ENCODE measurements at places on chromosomes 2 and 18.

- no peak for DNase-seq
These were observed 128.4 kb downstream of the NBAS start for GRCh38 chr2:15432642-15433256.

DNA sequence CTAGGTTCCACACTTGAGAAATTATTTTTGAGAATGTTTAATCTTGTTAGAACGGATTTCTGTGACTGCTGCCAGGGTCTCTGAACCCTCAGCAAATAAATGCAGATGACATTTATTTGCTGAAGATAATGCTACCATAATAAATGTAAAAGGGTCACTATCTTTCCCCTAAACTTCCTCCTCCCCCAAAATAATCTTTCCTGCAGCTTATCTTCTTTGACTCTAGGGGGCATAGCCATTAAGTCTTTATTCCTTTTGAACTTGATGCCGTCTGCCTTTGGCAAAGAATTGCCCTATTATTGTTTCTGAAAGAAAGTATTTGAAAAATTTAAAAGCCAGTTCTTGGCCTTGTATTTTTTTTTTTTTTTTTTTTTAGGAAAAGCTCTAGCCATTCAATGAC lies 63.6 kb upstream of the ACSL3 start:
- DNase-seq, result peak; percentile 62

- no peak for DNase-seq
These were observed 24.9 kb downstream of the ACAA2 start for GRCh38 chr18:49788327-49788898.

GRCh38 chr2:203583701-203584100 lies 48.6 kb upstream of the RAPH1 start:
- DNase-seq, result peak; percentile 78

- DNase-seq, result no peak
These were observed 4.7 kb upstream of the GLS start for GRCh38 chr2:190875891-190876290.

- peak; percentile 11 for DNase-seq
These were observed 74.4 kb downstream of the ANKRD12 start for GRCh38 chr18:9210966-9211365.

DNA sequence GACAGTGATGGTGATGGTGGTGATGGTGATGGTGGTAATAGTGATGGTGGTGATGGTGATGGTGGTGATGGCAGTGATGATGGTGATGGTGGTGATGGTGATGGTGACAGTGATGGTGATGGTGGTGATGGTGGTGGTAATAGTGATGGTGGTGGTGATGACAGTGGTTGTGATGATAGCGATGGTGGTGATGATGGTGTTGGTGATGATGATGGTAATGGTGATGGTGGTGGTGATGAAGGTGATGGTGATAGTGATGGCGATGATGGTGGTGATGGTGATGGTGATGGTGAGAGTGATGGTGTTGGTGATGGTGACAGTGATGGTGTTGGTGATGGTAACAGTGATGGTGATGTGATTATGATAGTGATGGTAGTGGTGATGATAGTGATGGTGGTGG lies 94.3 kb downstream of the ASB1 start:
- no peak for DNase-seq

DNA sequence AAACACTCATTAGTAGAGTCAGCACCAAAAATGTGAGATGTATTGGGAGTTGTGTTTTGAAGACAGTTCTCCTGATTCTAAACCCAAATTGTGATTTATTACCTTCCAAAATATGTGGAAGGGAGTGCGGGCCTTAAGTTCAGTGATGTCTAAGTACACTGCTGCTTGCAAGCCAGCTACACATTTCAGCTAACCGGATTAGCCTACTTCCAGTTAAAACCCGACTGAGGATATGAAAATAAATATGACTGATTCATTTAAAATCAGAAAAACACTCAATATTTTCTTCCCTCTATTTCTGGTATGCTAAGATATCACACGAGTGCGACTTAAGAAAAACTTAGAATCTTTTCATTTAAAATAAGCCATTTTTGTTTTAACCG lies 907 bp downstream of the FHL2 start:
- DNase-seq, result no peak

GRCh38 chr18:27556741-27557140 lies 371.6 kb upstream of the CHST9 start:
- DNase-seq, result no peak

DNA sequence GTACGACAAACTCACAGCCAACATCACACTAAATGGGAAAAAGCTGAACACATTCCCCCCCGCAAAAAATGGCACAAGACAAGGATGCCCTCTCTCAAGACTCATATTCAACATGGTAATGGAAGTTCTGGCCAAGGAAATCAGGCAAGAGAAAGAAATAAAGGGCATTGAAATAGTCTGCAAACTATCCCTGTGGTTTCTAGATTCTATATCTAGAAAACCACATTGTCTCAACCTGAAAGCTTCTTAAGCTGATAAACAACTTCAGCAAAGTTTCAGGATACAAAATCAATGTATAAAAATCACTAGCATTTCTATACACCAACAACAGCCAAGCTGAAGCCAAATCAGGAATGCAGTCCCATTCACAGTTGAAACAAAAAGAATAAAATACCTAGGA lies 294.6 kb upstream of the CYP26B1 start:
- DNase-seq, result no peak

- DNase-seq, result no peak
These were observed 12.7 kb upstream of the NFU1 start for GRCh38 chr2:69449906-69450305.

DNA sequence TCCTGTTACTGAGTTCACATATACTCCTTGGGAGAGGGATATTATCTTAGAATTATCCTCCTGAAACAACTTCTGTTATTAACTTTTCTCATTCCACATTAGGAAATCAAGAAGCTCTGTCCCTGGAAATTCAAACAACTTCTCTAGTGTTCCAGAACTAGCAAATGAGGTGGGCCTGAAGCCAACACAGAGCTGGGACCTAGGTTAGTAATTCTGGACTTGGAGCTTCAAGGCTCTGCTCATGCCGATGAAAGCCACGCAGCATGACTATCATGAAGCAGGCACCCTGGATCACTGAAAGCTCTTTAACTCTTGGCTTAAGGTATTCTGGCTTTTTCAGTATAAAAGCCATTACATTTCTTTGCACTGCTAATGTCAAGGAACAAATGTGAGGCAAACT lies 242.7 kb downstream of the TGIF1 start:
- no peak for DNase-seq

GRCh38 chr2:41321351-41321750 lies 726.5 kb upstream of the PKDCC start:
- DNase-seq, result peak; percentile 24

GRCh38 chr18:26685438-26686157 lies 137.2 kb upstream of the KCTD1 start:
- DNase-seq, result no peak

DNA sequence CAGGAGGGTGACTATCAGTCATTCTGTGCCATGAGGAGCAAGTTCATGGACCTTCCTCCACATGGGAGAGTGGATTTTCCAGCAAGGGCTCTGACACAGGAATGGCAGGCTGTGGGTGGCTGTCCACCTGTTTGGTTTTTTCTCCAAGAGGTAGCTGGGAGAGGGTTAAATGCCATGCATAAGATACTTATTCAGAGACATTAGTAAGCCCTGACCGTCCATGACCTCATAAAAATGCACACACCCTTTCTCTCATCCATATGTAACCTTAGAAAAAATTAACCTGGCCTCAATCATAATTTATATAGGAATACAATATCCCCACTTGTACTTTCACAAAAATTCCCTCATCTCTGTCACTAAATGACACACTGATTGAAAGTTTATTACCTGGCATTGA lies 51.3 kb downstream of the NPPC start:
- no peak for DNase-seq

GRCh38 chr18:78430131-78430758 lies 549.4 kb upstream of the SALL3 start:
- DNase-seq, result no peak

DNA sequence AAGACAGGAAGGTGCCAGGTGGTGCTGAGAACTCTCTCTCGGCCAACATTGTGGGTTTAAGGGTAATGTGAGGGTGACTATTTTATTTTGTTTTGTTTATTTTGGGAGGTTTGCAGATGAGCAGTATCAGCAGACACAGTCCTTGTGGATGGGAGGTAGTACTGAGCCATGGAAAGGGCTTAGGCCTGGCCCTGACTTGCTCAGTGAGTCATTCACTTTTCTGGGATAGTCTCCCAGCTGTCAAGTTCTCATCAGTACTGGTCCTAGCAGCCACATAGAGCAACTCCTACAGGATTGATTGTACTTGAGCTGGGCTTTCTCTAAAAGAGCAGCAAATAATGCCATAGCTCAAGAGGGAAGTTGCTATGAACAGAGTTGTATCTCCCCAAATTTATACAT lies 175.2 kb downstream of the LOXHD1 start:
- DNase-seq, result no peak

DNA sequence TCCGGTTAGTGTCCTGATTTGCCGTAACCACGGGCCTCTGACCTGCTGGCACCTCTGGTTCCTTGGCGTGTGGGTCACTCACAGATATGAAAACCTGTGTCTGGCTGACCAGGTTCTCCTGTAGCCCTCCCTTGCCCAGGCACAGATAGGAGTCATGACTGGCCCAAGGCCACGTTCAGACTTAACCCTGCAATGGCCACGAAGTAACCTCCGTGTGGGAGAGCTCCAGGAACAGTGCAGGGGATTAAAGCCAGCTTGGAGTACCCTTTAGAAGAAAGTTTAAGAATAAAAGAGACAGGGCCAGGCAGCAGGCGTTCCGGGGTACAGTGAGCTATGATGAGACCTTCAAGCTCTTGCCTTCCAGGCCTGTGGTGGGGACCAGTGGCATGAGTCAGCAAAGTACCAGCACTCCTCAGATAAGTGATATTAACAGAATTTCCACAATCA lies 25.5 kb downstream of the CENPO start:
- no peak for DNase-seq

- DNase-seq, result no peak
These were observed 43.9 kb upstream of the PCBP1 start for GRCh38 chr2:70043252-70043875.

- DNase-seq, result no peak
These were observed 59.0 kb downstream of the TPGS2 start for GRCh38 chr18:36769611-36770314.

DNA sequence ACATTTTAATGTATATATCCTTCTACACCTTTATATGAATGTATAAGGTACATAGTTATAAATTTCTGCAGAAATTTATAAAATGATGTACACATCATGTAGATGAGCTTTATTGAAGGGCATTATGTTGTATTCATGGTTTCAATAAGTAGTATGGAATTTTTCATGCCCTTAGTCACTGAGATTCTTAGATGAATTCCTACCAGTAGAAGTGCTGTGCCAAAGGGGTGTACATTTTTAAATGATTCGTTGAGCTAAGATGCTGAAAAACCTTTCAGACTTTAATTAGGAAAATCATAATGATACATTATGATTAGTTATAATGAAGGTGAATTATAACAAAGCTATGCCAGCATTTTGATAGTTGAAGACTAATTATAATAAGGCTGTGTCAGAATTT lies 115.2 kb downstream of the ZNF236 start:
- DNase-seq, result peak; percentile 23

- DNase-seq, result no peak
These were observed 82.1 kb upstream of the CYRIA start for GRCh38 chr2:16747689-16748088.

DNA sequence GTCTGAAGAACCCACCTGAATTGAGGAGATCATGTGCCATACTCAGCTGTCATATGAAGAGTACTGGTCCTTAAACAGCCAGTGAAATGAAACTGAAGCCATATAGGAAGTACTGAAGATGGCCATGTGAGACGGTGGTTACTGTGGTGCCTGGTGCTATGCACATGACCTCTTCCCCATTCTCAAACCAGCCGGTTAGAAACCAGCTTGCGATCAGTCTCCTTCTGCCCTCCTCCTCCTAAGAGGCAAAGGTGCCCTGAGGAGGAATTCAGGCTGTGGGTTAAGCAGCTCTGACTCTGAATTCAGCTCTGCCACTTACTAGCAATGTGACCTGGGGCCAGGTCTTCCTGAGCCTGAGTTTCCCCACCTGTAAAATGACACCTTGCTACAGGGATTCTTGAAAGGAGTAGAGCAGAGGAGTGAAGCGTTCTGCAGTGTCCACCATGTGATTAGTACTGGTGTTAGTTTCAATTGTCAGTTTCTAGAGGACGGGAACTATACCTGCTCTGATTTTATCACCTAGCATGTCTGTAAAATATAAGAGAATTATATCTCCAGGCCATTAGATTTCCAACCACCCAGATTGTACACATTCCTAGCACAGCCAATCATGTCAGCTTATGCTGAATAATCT lies 5.1 kb downstream of the FECH start:
- no peak for DNase-seq

DNA sequence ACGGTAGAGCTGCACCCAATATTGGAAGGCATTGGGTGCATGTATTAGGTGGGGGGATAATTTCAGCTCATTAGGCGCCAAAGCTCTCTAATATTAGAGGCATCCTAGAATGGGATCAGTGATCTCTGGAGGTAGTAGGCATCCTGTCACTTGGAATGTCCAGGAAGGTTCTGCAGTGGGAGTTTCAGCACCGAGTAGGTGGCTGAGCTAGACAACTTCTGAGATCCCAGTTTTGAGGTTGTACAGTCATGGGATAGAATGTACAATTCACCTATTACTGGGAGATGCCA lies 210.9 kb downstream of the MYCN start:
- no peak for DNase-seq

DNA sequence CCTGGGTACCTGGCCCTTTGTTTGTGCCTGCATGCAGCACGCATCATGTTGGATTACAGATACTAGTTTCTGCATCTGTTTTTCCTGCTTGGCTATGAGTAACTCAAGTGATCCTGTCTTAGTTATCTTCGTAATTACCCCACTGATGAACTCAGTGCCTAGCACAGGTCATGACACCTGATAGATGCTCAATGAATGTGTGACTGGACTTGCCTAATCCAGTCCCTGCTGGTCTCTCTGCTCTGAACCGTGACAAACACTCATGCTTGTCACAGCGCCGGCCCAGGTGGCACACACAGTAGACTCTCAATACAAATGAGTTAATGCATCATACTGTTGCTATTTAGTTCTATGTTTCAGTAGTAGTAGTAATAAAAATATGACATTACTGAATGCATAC lies 31.2 kb upstream of the NTSR2 start:
- no peak for DNase-seq

- no peak for DNase-seq
These were observed 19.1 kb upstream of the ANKRD53 start for GRCh38 chr2:70959271-70959761.

DNA sequence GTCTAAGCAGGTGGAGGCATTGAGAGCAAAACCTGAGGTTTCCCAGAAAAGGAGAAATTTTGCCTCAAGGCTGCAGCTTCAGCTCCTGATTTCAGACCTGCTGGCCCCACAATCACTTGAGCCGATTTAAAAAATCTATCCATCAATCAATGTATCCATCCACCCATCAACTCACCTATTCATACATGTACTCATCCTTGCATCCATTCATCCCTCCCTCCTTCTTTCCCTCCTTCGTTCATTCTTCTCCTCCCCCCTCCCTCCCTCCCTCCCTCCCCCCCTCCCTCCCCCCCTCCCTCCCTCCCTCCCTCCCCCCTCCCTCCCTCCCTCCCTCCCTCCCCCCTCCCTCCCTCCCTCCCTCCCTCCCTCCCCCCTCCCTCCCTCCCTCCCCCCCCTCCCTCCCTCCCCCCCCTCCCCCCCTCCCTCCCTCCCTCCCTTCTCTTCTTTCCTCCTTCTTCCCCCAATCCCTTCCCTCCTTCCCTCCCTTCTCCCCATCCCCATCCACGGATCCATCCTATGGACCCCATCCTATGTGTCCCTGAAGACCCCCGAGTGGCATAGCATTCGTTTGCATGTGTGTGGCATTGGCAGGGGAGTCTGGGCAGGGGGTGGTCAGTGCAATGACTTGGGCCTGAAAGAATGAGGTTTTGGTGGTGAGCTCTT lies 6.1 kb upstream of the PXDN start:
- no peak for DNase-seq

- DNase-seq, result peak; percentile 17
These were observed 548.9 kb upstream of the CDH2 start for GRCh38 chr18:28725876-28726275.

Measured in fibroblast of skin of back (primary cell).